Keratinocyte (primary cell): ENCODE measurements at places on chromosomes 13 and 19. TPM values are rescaled to one million over a fixed set of nuclear protein-coding genes. Genes with fewer than 3 reads are reported as not detected.

Gene ZNF440
- 4.7 to 10.7 TPM (median 6.6 TPM) in 3 replicates for polyA plus RNA-seq

Gene SULT2B1
- 6.0 to 10.2 TPM (median 8.9 TPM) in 3 replicates for polyA plus RNA-seq

Gene LAIR1
- not detected in 3 replicates for polyA plus RNA-seq

Gene ZNF787
- 4.0 to 10.7 TPM (median 5.6 TPM) in 3 replicates for polyA plus RNA-seq

Gene PODNL1
- polyA plus RNA-seq, result 1.0 to 2.1 TPM (median 1.5 TPM) in 3 replicates

Gene DACT3
- 0.03 to 0.14 TPM (median 0.04 TPM) in 3 replicates for polyA plus RNA-seq

Gene RTBDN
- not detected in 3 replicates for polyA plus RNA-seq

Gene KIR3DL1
- not detected in 3 replicates for polyA plus RNA-seq

Gene ZNF610
- 0.78 to 1.8 TPM (median 1.7 TPM) in 3 replicates for polyA plus RNA-seq

GRCh38 chr19:30036154-30037129, 94.4 kb downstream of the URI1 start:
- H3K27me3 ChIP-seq, result no peaks in the 10 kb centered on the region
- H3K4me1 ChIP-seq, result no peaks in the 10 kb centered on the region
- H3K27ac ChIP-seq, result no peak overlapping the region
- DNase-seq, result no peak
- no peak overlapping the region for H3K4me3 ChIP-seq

GRCh38 chr13:25645681-25646080, 273.9 kb downstream of the ATP8A2 start:
- H3K4me1 ChIP-seq, result no peaks in the 10 kb centered on the region
- H3K36me3 ChIP-seq, result no peaks in the 10 kb centered on the region
- H3K27me3 ChIP-seq, result no peaks in the 10 kb centered on the region
- H3K4me3 ChIP-seq, result no peak overlapping the region

- no peak overlapping the region for H3K4me3 ChIP-seq
- no peak for DNase-seq
- no peaks in the 10 kb centered on the region for H3K27me3 ChIP-seq
- H3K27ac ChIP-seq, result no peak overlapping the region
- peaks cover 20% of the 10 kb centered on the region for H3K36me3 ChIP-seq
Observed at GRCh38 chr19:49188626-49189200, 31.1 kb downstream of the TRPM4 start.

- no peak for DNase-seq
- H3K4me1 ChIP-seq, result peaks cover 32% of the 10 kb centered on the region
- no peaks in the 10 kb centered on the region for H3K36me3 ChIP-seq
- peak overlapping the region; percentile 65 for H3K27ac ChIP-seq
- H3K27me3 ChIP-seq, result no peaks in the 10 kb centered on the region
Observed at GRCh38 chr19:19403373-19403901, 2.0 kb upstream of the GATAD2A start.

- no peak for DNase-seq
- no peaks in the 10 kb centered on the region for H3K36me3 ChIP-seq
- no peak overlapping the region for H3K4me3 ChIP-seq
- H3K4me1 ChIP-seq, result no peaks in the 10 kb centered on the region
- H3K27ac ChIP-seq, result no peak overlapping the region
Observed at GRCh38 chr13:26198116-26198515, 24.0 kb downstream of the RNF6 start.

DNA sequence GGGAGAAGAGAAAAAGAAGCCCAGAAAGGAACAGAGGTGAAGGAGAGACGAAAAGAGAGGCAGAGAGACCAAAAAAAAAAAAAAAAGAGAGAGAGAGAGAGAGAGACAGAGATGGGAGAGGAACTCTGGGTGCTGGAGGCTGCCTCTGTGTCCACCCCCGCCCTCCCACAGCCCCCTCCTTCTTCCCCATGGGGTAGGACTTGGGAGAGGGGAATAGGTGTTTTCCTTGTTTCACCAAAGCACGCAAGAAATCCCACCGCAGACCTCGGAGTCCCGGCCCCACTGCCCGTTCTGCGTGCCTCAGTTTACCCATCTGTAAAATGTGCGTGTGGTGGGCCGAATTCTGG, 4.9 kb downstream of the ONECUT3 start:
- H3K36me3 ChIP-seq, result no peaks in the 10 kb centered on the region
- peaks cover 86% of the 10 kb centered on the region for H3K27me3 ChIP-seq
- no peak overlapping the region for H3K27ac ChIP-seq

DNA sequence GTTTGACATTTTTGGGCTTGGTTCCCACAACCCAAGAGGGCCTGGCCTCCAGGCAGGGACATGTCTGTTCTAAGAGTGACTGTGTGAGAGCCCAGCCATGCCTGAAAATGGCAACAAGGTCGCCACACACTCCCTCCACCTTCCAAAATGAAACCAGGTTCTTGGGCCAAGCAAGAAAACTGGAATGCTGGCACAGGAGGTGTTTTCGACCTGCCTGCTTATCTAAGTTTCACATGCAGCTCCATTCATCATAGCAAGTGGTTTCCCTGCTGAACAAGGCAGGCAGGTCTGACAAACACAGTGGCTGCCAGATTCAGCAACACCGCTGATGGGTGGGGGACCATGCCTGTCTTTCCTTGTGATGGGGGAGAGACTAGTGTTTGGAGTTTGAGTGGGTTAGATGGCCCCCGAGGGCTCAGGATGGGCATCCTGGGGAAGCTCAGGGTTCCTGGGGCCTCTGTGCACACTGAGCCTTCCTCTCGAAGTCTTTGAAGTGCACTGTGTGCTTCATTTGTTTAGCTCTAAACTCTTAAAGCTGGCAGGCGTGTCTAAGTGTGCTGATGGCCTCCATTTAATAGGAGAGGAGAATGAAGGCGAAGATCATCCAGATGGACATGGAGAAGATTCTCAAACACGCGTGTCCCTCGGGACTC, 17.9 kb upstream of the GAS6 start:
- no peak for DNase-seq
- peaks cover 12% of the 10 kb centered on the region for H3K4me1 ChIP-seq
- H3K27me3 ChIP-seq, result no peaks in the 10 kb centered on the region
- peak overlapping the region; percentile 26 for H3K27ac ChIP-seq
- H3K36me3 ChIP-seq, result no peaks in the 10 kb centered on the region
- H3K4me3 ChIP-seq, result no peak overlapping the region

GRCh38 chr19:55275851-55276719, 3.8 kb downstream of the HSPBP1 start:
- no peak overlapping the region for H3K4me3 ChIP-seq
- peaks cover 25% of the 10 kb centered on the region for H3K36me3 ChIP-seq
- H3K27me3 ChIP-seq, result no peaks in the 10 kb centered on the region
- peaks cover 12% of the 10 kb centered on the region for H3K4me1 ChIP-seq
- no peak overlapping the region for H3K27ac ChIP-seq

GRCh38 chr13:44218501-44219240, 155.0 kb upstream of the SERP2 start:
- H3K27me3 ChIP-seq, result no peaks in the 10 kb centered on the region
- no peak overlapping the region for H3K4me3 ChIP-seq
- H3K4me1 ChIP-seq, result no peaks in the 10 kb centered on the region
- no peaks in the 10 kb centered on the region for H3K36me3 ChIP-seq
- DNase-seq, result no peak
- H3K27ac ChIP-seq, result no peak overlapping the region

- no peaks in the 10 kb centered on the region for H3K4me1 ChIP-seq
- DNase-seq, result no peak
- H3K4me3 ChIP-seq, result no peak overlapping the region
Observed at GRCh38 chr13:43924549-43925245, 45.0 kb downstream of the LACC1 start.

DNA sequence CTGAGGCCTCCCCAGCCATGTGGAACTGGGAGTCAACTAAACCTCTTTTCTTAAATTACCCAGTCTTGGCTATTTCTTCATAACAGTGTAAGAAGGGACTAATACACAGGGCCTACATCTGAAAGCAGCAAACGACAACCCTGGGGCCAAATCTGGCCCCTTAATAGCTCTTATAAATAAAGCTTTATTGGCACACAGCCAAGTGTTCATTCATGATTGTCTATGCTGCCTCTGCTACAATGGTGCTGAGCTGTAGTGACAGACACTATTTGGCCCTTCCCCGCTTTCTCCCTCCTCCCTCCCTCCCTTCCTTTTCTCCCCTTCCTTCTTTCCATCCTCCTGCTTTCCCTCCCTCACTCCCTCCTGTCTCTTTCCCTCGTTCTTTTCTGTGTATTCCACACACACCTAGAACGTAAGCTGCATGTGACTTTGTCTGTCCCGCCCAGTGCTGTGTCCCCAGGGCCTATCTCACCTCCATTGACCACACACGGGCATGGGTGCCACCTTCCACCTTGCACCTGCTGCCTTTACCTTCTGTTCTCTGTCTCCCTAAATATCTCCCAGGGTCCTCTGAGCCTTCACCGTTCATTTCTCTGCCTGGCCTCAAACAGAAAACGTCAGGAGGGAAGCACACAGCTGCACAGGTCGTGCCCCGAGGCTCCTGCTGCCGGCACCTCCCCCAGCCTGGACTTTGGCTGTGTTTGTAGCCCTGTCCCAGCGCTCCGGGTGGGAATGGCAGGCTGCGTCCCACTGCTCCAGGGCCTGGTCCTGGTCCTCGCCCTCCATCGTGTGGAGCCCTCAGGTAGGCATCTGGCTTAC, at the start of gene PROZ:
PROZ (plus strand) TSS at position 720 of the 819 bp plus-strand sequence; CDS start at position 733, 13 bp downstream.
- H3K36me3 ChIP-seq, result no peaks in the 10 kb centered on the region
- no peak within 1 kb of the TSS for H3K27ac ChIP-seq
- H3K27me3 ChIP-seq, result peaks cover 24% of the 10 kb centered on the region
- peaks cover 5% of the 10 kb centered on the region for H3K4me1 ChIP-seq
- no peak within 1 kb of the TSS for H3K4me3 ChIP-seq
- no peak for DNase-seq

DNA sequence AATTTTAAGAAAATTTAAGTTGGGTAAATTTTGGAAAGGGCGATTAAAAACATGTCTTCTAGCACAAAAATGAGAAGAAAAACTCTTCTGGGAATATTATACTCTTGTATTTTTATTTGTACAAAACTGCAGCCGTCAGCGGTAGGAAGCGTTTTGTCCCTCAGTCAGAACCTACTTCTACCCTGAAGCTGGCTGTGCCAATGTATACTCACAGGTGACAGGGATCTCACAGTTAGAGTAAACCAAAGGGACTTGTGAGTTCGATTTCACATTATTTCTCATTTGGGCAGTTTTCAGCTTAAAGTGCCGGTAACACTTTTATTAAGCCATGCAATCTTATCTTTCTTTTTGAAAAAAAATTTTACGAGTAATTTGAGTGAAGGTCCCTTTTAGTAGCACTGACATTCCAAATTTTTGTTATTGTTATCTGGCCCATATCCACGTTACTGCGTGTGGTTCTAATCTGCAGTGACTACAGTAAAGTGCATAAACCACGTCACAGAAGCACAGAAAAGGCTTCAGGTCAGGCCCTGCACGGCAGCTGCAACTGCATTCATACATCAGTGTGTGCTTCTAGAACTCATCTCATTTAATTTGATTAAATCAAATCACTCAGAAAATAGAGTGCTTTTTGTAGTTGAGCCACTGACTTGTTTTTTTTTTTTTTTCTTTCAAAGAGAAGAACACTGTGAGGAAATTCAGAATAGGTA, 387.3 kb downstream of the LIG4 start:
- H3K27ac ChIP-seq, result no peak overlapping the region
- no peak for DNase-seq

DNA sequence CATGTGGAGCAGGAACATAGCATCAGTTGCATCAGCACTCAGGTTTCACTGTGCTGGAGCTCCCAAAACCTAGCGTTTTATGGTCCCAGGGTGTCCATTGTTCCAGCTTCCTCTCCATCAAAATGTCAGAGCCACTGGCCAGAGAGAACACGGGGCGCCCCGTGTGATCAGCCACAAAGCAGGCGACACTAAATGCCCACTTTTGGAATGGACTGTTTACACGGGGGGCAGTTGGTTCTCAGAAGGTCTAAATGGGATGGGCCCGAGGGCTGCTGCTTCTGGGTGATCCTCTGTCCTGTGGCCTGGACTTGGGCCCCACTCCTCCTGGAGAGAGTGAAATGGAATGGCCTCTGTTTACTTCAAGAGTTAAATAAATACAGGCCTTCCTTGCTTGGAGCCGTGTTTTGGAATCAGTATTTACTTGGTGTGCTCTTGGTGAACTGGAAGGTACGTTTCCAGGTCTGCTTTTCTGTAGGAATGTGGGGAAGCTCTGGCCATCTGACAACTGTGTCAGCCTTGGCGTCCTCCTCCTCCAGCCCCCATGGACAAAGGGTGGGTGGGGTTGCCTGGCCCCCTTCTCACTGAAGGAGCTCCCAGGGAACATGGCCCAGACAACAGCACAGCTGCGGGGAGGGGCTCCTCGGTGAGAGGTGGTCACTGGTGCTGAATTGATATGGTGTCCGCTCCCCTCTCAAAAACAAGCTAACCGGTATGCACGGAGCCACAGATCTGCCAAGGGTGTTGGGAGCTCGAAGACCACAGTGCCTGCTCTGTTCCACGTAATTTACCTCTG, 16.1 kb upstream of the MCF2L start:
- H3K27ac ChIP-seq, result no peak overlapping the region
- H3K4me3 ChIP-seq, result no peak overlapping the region

DNA sequence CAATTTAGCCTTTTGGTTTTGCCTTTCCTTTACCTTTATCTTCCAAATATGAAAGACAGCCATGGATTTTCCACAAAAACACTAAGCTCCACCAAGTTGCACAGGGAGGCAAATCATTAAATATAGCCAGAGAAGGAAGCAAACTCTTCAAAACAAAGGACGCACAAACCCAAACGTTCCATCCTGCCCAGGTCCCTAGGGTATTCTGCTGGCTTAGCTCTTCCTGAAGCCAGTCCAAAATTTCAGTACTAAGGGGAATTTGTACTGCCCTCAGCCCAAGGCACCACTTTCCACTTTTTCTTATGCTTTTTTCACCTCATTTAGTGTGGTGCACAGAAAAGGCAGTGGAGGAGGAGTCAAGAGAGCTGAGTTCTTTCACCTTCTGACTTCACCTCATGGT, 169.9 kb downstream of the FLT1 start:
- H3K36me3 ChIP-seq, result no peaks in the 10 kb centered on the region
- no peak overlapping the region for H3K4me3 ChIP-seq
- no peak overlapping the region for H3K27ac ChIP-seq

DNA sequence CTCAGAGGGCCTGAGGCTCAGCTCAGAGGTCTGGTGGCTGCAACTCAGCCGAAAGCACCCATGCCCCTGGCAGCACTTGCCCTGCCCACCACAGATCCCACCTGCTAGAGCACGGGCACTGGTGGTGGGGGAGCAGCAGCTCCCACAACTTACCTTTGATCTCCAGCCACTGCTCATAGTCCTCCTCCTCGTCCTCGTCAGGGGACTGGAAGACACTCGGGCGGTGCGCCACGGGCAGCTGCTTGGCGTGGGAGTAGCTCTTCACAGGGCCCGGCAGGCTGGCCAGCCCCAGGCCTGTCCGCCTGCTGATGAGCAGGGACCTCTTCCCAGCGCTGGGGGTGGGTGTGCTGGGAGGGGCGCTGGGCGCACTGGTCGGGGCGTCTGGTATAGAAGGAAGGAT, 14.6 kb downstream of the SUGP1 start:
- H3K36me3 ChIP-seq, result peaks cover 39% of the 10 kb centered on the region
- no peaks in the 10 kb centered on the region for H3K27me3 ChIP-seq
- no peaks in the 10 kb centered on the region for H3K4me1 ChIP-seq
- no peak overlapping the region for H3K4me3 ChIP-seq
- no peak overlapping the region for H3K27ac ChIP-seq
